ENCODE measurements at places on chromosomes 12 and 14.

- no peak for DNase-seq
Measured at GRCh38 chr14:28300356-28300755, 466.2 kb upstream of the FOXG1 start.

DNA sequence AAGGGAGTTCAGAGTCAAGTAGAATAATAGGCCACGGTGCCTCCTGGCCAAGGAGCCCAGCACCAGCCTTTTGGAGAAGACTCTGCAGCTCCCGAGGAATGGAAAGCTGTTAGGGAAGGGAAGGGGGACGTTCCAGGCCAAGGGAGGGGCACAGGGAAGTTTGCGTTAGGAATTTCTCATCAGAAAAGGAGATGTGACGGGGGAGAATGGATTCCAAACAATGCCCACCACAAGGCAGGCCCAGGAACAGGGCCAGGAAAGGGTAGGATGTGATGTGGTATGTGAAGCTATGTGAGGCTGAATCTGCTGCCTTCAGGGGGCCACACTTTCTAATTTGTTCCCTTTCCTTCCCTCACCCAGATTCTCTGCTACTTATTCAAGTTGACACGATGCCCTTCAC, 46.0 kb downstream of the DGLUCY start:
- DNase-seq: no peak

- no peak for DNase-seq
Measured at GRCh38 chr14:53882684-53883083, 73.9 kb downstream of the BMP4 start.

DNA sequence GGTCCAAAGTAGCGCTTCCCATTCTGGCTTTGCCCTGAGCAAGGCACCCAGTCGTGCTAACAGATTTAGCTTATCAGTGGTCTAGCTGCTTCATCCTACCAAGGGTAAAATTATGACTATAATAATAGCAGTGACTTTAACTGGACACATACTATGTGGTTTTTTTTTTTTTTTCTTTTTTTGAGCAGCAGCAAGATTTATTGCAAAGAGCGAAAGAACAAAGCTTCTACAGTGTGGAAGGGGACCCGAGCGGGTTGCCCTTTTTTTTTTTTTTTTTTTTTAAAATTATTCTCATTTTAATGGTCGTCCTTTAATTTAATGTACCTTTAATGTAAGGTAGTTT, 505 bp downstream of the HELB start:
- DNase-seq: no peak

Measured in stimulated activated CD4-positive, alpha-beta T cell treated with anti-CD3 and anti-CD28 coated beads, Interleukin-4, amount 100 ng/mL, for 24 hours (primary cell).